SJSA1 (cell line): ENCODE measurements at places on chromosomes 3 and 15. TPM values are rescaled to one million over a fixed set of nuclear protein-coding genes. Genes with fewer than 3 reads are reported as not detected.

GRCh38 chr3:178483704-178484103, 52.5 kb upstream of the KCNMB2 start:
- H3K27ac ChIP-seq, result no peak overlapping the region
- no peaks in the 10 kb centered on the region for H3K27me3 ChIP-seq

GRCh38 chr15:78208887-78209645, 25.3 kb downstream of the ACSBG1 start:
- DNase-seq, result no peak
- no peaks in the 10 kb centered on the region for H3K36me3 ChIP-seq
- peaks cover 28% of the 10 kb centered on the region for H3K4me1 ChIP-seq

DNA sequence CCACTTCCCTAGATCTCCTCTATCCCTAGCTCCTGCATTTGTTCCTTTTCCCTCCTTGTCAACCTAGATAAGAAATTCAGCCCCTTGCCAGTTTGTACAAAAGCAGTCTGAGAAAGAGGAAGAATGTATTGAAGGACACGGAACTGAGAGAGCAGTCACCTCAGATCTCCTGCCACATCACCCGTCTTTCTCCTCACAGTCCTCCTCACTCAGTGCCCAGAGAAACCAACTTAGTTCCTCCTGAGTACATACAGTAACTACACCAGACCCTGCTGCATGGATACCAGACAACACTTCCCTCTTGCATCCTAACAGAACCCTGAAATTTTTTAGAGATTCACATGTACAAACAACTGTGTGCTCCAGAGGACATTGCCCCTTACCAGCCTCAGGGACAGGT, 563.6 kb upstream of the ADAMTS9 start:
- no peak overlapping the region for H3K27ac ChIP-seq
- H3K4me1 ChIP-seq, result no peaks in the 10 kb centered on the region
- DNase-seq, result no peak
- H3K4me3 ChIP-seq, result no peak overlapping the region
- no peaks in the 10 kb centered on the region for H3K27me3 ChIP-seq

GRCh38 chr15:31497838-31498237, 171.2 kb downstream of the KLF13 start:
- H3K4me3 ChIP-seq, result no peak overlapping the region
- H3K27me3 ChIP-seq, result no peaks in the 10 kb centered on the region
- H3K27ac ChIP-seq, result no peak overlapping the region
- H3K4me1 ChIP-seq, result no peaks in the 10 kb centered on the region
- DNase-seq, result no peak

- no peak for DNase-seq
- no peaks in the 10 kb centered on the region for H3K36me3 ChIP-seq
Observed at GRCh38 chr3:30266524-30266923, 339.9 kb upstream of the TGFBR2 start.

GRCh38 chr3:140128631-140129030, 193.6 kb downstream of the CLSTN2 start:
- no peak overlapping the region for H3K4me3 ChIP-seq
- H3K36me3 ChIP-seq, result no peaks in the 10 kb centered on the region
- H3K27ac ChIP-seq, result no peak overlapping the region
- H3K4me1 ChIP-seq, result no peaks in the 10 kb centered on the region

DNA sequence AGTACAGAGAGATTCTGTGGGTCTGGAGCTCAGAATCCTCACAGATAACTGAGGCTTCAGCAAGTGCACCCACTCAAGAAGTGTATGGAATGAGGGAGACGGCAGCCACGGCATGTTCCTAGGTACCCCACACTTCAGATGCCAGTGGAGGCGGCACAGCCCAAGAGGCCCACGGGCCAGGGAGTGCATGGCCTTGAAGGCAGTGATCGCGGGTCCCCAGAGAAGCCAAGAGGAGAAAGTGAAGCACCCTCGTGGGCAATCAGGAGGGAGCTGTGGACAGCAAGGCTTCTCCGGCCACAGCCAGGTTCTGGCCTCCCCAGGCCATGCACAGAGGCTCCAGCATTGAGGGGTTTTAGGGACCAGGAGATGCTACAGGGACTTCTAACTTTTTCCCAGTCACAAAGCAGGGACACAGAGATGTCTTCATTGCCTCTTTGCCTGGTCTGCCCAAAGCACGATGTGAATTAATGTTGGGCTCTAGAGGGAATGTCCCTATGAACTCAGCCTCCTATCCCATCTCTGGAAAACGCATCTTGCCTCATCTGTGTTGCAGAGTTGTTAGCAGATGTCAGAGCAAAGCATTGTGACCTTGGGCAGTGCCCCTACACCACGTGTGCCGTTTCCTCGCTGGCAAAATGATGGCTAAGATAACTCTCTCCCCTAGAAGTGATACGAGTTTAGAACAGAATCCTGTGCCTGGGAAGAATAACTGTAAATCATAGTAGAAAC, 2.6 kb upstream of the MAP6D1 start:
- peaks cover 18% of the 10 kb centered on the region for H3K4me1 ChIP-seq
- H3K36me3 ChIP-seq, result peaks cover 34% of the 10 kb centered on the region
- DNase-seq, result no peak
- H3K4me3 ChIP-seq, result no peak overlapping the region
- no peaks in the 10 kb centered on the region for H3K27me3 ChIP-seq

DNA sequence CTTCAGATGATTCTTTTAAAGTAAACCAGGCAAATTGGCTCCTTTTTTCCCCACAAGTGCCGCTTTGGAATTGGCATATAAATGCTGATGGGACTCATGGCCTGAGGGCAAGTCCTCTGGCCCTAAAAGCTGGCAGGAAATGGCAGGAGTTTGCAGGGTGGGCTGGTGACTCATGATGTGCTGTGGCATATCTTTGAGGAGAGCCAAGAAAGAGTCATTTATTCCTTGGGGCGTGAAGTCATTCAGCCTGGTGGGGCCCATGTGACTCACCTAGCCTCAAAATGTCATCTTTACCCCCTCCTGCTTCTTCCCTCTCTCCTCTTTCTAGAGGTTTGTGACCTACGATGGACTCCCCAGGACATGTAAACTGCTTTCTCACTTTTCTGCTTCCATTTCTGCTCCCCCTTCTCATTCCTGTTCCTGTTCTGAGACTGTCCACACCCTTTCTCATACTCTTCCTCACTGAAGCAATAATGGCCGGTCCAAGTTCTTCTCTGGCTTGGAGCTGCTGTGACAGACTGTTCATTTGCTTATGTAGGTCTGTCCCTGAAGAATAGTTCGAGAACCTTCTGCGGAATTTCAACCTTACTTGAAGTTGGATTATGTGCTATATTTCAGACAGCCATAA, 326.1 kb downstream of the SATB1 start:
- H3K36me3 ChIP-seq, result no peaks in the 10 kb centered on the region
- H3K27ac ChIP-seq, result peak overlapping the region; percentile 82
- H3K4me3 ChIP-seq, result no peak overlapping the region
- no peaks in the 10 kb centered on the region for H3K27me3 ChIP-seq
- H3K4me1 ChIP-seq, result peaks cover 22% of the 10 kb centered on the region
- DNase-seq, result peak; percentile 95

GRCh38 chr3:52290596-52291507, 3.2 kb downstream of the GLYCTK start:
- H3K4me1 ChIP-seq, result peaks cover 12% of the 10 kb centered on the region; the same call in 1 of the 2 replicates
- no peak for DNase-seq
- no peak overlapping the region for H3K4me3 ChIP-seq
- H3K27me3 ChIP-seq, result no peaks in the 10 kb centered on the region

DNA sequence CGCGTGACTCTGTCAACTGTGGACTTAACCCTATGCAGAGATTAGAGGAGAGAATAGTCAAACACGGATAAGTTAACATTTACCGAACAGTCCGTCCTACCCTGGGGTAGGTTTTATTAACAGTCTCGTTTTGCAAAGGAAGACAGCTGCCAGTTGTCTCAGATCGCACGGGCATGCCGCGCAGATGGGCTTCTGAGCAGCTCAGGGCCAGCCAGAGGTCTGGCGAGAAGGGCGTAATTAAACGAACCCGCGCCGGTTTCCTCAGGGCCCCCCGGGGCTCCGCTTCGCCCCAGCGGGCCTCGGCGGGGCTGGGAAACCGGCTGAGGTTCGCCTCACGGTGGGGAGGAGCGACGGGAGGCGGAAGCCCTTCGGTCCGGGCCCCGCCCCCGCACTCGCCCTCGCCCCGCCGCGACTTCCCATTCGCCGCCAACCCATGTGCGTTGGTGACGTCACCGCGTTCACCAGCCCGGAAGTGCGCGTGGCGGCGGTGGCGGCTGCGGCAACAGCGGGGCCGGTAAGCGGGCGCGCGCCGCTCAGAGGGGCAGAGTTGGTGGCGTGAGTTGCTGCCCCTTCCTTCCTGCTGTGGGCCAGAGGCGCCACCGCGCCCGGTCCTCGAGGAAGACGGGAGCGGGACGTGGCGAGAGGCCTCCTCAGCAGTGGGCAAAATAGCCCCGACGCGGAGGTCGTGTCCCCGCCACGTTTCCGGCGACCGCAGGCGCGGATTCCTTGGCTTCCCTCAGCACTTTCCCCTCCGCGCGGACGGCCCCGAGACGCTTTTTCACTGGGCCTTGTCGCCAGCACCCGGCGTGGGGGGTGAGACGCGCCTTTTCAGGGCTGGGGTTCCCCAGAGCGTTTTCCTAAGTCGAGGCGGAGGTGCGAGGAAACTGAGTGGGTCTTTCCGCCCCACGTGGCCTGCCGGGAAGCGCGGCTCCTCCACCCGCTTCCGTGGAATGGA, at the start of gene TRNT1:
TSS of gene TRNT1 (plus strand) at position 464 of the 955 bp plus-strand sequence. CDS start 2,101 bp downstream, outside the sequence.
- DNase-seq, result peak; percentile 93
- H3K4me1 ChIP-seq, result peaks cover 5% of the 10 kb centered on the region
- H3K36me3 ChIP-seq, result peaks cover 34% of the 10 kb centered on the region
- no peaks in the 10 kb centered on the region for H3K27me3 ChIP-seq

- H3K27ac ChIP-seq, result no peak overlapping the region; the same call in 1 of the 2 replicates
- H3K27me3 ChIP-seq, result no peaks in the 10 kb centered on the region
- no peaks in the 10 kb centered on the region for H3K36me3 ChIP-seq
- no peak overlapping the region for H3K4me3 ChIP-seq
- no peak for DNase-seq
- peaks cover 54% of the 10 kb centered on the region for H3K4me1 ChIP-seq
Observed at GRCh38 chr3:13544293-13544831, 4.6 kb upstream of the FBLN2 start.

DNA sequence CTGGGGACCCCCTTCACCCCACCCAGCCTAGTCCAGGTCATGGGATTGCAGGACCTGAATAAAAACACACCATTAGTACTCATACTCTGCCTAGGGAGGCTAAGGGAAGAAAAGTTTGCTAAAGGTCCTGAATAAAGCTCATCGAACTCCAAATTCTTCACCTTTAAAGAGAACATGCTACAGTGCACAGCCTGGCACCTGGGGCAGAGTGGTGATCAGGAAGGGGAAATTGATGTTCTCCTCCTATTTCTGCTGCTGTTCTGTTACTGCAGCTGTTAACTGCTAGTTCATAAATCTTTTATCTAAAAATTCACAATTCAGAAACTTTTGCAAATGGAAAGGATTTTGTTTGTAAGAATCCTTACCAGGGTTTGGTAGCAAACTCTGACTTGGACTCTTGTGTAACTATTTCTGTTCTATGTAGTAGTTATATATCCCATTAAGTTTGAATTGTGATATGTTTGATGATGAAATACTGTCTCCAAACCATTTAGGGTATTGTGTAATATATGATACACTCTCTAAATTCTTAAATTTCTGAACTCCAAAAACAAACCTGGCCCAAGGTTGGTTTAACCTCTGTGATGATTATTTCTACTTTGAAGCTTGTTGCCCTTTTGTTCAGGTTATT, 27.9 kb downstream of the MCTP2 start:
- H3K36me3 ChIP-seq, result no peaks in the 10 kb centered on the region
- H3K27me3 ChIP-seq, result no peaks in the 10 kb centered on the region

DNA sequence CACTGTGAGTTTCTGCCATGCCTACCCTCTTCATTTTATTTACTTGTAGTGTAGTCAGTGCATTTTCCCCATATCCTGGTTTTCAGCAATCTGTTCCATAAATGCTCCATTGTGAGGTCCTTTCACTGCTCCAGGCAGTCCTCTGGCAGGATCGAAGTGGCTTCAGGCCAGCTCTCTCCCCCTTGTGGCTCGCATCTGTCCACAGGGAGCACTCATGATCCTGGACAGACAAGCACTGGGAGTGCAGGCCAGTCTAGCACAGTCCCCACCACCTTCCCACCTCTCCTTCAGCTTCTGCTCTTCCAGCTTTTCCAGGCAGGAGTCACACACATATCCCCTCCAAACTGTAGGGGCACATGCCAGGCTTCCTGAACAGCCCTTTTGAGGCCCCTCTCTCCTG, 173.6 kb downstream of the PPM1L start:
- H3K4me1 ChIP-seq, result no peaks in the 10 kb centered on the region; the same call in 1 of the 2 replicates
- DNase-seq, result peak; percentile 3
- H3K36me3 ChIP-seq, result no peaks in the 10 kb centered on the region
- H3K27me3 ChIP-seq, result peaks cover 2% of the 10 kb centered on the region; the same call in 1 of the 2 replicates
- no peak overlapping the region for H3K27ac ChIP-seq
- no peak overlapping the region for H3K4me3 ChIP-seq

GRCh38 chr15:22229990-22230819, 149.9 kb downstream of the OR4M2 start:
- no peak for DNase-seq
- no peaks in the 10 kb centered on the region for H3K36me3 ChIP-seq
- no peak overlapping the region for H3K27ac ChIP-seq
- H3K27me3 ChIP-seq, result no peaks in the 10 kb centered on the region
- no peaks in the 10 kb centered on the region for H3K4me1 ChIP-seq

DNA sequence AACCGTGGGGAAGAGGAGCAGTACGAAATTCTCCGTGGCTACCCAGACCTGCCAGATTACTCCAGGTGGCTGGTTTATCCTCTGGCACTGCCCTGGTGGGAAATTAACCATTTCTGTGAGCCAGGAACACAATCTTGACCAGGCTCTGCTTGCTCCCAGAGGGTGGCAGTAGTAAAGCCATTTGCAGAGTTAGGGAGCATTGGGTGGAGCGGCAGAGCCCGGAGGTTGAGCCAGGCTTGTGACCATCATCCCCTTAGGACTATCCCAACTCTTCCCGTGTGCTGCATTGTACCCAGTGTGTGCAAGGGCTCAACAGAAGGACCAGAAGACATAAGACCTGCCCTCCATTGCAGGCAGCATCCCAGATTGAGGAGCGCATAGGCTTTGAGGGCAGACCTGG, 5.3 kb downstream of the KNG1 start:
- DNase-seq, result no peak
- peaks cover 10% of the 10 kb centered on the region for H3K4me1 ChIP-seq
- no peak overlapping the region for H3K27ac ChIP-seq
- H3K27me3 ChIP-seq, result no peaks in the 10 kb centered on the region
- H3K4me3 ChIP-seq, result no peak overlapping the region

DNA sequence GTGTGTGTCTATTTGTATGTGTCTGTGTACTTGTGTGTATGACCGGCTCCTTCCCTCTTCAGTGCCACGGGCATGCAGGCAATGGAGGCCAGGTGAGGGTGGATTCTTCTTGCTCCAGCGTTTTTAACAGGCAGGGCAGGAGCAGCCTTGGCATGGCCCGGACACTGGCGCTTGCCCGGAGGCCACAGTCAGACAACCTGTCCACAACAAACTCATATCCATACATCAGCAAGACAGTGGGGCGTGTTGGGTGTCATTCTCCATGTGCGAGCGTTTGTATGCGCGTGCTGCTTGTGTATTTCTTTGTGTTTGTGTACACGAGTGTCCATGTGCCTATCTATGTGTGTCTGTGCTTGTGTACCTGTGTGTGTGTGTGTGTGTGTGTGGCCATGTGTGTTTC, 29.8 kb downstream of the PTH1R start:
- H3K36me3 ChIP-seq, result no peaks in the 10 kb centered on the region
- no peak overlapping the region for H3K4me3 ChIP-seq
- H3K27ac ChIP-seq, result no peak overlapping the region
- no peak for DNase-seq

The TP63 gene
- not detected in 2 replicates for total RNA-seq

The IQCH gene
- total RNA-seq, result 0.31 and 4.5 TPM in 2 replicates
